ENCODE measurements at places on chromosomes 12 and 14.

DNA sequence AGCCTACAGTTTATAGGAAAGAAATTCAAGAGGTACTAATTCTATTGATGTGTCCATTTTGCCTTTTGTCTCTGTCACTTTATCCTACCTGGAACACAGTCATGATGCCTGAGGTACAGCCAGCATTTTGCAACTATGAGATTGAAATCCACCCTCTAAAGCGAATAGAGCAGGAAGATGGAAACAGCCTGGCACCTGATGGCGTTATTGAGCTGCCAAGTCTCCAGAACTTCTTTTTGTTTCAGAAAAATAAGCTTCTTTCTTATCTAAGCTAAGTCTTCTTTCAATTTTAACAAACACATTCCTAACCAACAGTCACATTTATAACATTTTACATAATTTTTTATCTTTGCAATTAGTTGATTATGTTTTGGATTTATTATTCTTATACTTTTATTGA is 182.1 kb downstream of the PAWR start:
- no peak for DNase-seq

DNA sequence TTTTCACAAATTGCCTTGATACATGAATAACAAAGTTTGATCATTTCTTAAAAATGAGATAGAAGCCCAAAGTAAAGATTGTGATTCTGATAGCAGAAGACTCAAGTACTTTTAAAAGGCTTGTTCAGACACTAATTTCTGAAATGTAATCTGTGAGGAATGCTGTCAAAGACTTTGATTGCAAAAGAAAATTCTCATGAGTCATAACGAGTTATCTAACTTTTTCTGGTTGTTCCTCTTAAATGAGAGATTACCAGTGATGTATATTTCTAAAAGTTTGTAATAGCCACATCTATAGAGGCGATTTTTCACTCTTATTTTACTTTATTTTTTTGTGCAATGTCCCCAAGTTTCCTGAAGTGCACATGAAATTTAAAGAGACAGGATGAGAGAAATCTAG is 7.0 kb downstream of the PYGL start:
- DNase-seq: no peak

DNA sequence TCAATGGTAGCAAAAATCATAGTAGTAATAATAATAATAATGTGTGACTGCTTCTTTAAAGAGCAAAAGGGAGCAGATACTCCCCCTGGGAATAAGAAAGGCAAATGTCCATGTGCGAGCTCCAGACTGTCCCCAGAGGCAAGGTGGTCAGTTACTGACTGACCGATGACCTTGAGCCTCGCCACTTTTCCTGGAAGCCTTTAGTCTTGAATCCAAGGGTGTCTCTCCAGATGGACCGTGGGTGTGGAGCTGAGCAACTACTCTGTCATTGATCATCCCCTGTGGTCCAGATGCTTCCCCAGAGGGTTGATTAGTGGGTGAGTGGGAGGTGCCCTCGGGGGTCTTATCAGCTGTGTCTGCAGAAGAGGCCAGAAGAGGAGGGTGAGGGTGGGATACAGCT is 418.5 kb upstream of the TBX3 start:
- DNase-seq: no peak

- no peak for DNase-seq
Observed at GRCh38 chr14:103656756-103657133, 27.7 kb downstream of the KLC1 start.

DNA sequence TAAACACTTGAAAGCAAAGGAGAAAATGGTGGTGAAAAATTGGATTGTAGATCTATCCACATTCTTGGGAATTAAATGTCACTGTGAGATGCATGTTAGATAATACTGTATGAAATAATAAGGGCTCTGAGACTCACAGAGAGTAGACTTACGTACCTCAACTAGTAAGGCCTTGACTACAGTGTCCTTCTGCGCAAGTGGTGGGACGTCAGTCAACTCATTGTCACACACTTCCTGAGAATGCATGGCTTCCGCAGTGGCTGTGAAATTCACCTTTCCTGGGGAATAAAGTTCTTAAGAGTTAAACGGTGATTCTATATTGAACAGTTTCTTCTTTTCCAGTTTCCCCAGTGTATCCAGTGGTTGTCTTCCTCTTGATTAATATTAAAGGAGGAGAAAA is 32.6 kb upstream of the PZP start:
- no peak for DNase-seq

DNA sequence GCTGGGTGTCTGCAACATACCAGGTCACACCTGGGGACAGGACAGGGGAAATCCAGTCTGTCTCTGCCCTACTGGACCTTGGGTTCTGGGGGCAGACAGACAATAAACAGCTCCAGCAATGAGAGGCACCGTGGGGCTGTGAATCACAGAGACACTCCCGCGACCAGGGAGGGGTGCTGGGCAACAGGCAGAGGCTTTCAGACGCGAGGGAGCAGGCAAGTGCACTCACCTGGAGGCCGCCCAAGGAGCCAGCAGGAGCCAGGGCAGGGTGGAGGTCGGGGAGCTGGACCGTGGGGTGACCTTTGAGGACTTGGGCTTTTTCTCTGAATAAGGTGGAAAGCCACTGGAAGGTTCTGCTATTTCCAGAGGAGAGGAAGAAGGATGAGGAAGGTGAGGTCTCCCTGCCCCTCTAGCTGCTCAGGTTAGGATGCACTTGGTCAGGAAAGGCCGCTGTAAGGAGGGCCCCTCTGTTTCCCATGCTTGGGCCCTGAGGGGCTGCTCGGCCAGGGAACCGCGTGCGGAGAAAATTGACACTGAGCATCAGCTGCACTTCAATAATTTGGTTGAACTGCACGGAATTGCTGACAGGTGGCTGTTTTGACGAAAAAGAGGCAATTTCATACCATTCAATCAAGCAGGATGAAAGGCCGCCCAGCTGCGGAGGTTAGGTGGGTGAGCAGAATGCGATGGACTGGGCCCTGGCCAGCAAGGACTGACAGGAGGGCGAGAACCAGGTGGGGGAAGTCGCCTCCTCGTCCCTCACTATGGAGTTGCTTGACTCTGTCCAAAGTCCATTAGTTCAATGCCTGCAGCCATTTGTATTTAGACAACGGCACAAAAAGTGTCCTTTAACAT is 42.2 kb downstream of the JAG2 start:
- DNase-seq: peak; percentile 45

Data from Right ventricle myocardium inferior (tissue), 1 donor.